ENCODE measurements at places on chromosomes 7 and 10.

- DNase-seq: no peak
Observed at GRCh38 chr10:99788598-99789256, 6.3 kb downstream of the ABCC2 start.

GRCh38 chr7:14759785-14760184 lies 142.8 kb downstream of the DGKB start:
- no peak for DNase-seq

- no peak for DNase-seq
Observed at GRCh38 chr7:97002555-97003261, 2.6 kb upstream of the DLX6 start.

- DNase-seq: no peak
Observed at GRCh38 chr7:25907214-25907613, 244.8 kb upstream of the NFE2L3 start.

GRCh38 chr7:137025469-137026175 lies 157.2 kb downstream of the CHRM2 start:
- DNase-seq: no peak

DNA sequence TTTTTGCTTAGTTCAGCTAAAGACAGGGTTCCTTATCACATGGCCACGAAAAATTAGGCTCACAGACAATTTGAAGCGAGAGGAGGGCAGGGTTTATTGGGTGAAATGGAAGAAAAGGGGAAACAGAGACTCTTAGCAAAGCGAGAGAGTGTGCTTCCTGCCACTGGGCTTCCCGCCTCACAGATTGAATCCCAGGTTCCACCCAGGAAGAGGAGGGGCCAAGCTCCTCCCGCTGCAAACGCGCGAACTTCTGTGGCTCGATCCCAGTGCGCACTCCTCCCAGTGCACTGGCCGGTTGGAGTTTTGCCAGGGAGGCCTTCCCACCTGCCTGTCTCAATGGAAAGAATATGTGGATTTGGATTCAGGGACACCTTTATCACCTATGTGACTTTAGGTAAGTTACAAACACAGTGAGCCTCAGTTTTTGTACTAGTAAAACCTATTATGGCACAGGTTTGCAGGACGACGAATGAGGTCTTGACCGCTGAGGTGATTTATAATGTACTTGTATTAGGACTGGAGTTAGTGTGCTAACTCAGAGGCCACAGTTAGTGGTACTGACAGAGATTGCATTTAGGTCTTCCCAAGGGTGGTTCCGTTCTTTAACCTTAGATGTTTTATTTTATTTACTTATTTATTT lies 48.5 kb upstream of the SP8 start:
- no peak for DNase-seq

GRCh38 chr7:21149809-21150208 lies 278.1 kb upstream of the SP4 start:
- DNase-seq: no peak

- DNase-seq: no peak
Observed at GRCh38 chr7:25256333-25256819, 28.1 kb upstream of the NPVF start.

DNA sequence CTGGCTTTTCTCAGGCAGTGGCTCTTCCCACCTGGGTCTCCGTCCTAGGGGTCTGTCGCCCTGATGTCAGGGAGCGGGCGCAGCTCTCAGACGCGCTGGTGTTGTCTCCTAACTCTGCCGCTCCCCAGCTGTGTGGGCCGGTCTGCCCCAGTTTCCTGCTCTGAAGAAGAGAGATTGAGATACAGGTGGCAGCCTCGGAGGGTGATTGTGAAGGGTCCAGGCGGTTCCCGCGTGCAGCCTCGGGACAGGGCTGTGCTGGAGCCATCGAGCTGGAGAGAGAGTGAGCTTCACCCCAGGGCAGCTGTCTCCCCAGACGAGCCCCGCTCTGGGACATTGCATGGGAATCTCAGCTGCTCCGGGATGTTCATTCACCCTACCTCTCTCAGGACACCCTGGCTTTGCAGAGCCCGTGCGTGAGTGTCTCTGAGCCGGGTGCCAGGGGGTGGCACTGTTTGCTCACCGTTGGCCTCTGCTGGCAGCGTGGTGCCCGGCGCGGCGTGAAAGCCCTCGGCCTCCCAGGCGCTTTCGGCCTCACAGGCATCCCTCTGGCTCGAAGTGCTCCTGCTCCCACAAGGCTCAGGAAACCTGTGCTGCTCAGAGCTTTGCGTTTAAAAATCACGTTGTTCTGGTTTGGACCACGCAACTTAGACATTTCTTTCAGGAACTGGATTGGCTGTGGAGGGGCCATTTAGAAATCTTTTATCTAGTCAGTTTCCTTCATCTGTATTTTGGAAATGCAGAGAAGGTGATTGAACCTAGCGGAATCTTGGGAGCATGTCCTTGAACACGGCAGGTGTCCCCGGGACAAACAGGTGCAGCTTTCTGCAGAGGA lies 33.8 kb upstream of the ZFAND2A start:
- no peak for DNase-seq

- no peak for DNase-seq
Observed at GRCh38 chr7:2621948-2622640, 9.7 kb upstream of the TTYH3 start.

- no peak for DNase-seq
Observed at GRCh38 chr10:74947781-74948401, 121.5 kb downstream of the KAT6B start.

- DNase-seq: no peak
Observed at GRCh38 chr7:88322151-88322550, 15.5 kb upstream of the STEAP4 start.

GRCh38 chr7:81822811-81823210 lies 53.0 kb upstream of the HGF start:
- no peak for DNase-seq

DNA sequence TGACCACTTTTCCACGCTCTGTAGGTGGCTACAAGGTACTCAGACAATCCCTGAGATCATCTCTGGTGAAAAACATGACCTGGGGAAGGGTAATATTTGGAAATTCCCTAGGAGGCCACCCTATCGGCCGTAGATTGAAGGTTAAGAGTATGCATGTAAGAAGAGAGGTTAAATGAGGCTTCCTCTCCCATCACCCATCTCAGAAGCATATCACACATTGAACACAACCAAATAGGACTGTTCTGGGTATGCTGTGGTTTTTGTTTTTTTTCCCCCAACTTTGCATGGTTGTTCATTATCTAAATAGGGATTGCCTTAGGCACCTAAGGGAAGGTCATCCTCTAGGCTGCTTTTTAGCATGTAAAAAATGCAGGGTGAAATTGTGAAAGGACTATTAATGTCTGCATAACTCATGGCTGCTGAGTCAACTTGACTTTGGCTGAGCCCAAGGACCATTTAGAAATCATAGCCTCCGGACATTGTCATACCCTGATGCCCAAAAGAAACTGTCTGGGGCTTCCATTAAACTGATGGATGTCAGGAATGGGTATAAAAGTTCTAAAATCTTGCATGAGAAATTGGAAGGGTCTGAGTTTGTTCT lies 24.7 kb upstream of the ST8SIA6 start:
- no peak for DNase-seq

GRCh38 chr7:92075455-92076158 lies 58.7 kb downstream of the CYP51A1 start:
- DNase-seq: no peak

DNA sequence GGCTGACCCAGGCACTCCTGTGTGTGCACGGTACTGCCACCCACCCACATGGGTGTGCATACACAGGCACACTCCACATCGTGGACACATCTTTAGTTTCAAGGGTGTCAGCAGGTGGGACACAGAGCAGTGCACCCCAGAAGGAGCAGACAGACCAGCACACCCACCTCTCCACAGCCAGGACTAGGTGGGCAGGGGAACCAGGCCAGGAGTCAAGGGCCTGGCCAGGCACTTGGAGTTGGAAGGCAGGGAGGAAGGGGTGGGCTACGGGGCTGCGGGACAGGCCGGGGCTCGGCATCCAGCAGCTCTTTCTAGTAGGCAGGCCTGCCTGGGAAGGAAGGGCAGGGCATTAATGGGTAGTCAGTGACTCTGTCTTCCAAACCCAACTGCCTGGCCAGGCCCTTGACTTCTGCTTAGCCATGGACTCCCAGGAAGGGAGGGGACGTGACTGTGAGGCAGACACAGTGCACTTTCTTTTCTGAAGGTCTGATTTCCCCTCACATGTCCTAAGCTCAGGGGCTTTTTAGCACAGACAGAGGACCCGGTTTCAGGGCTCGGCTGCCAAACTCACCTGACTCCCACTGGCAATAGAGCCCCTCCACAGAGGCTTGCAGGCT lies 14.6 kb downstream of the RASGEF1A start:
- DNase-seq: no peak

DNA sequence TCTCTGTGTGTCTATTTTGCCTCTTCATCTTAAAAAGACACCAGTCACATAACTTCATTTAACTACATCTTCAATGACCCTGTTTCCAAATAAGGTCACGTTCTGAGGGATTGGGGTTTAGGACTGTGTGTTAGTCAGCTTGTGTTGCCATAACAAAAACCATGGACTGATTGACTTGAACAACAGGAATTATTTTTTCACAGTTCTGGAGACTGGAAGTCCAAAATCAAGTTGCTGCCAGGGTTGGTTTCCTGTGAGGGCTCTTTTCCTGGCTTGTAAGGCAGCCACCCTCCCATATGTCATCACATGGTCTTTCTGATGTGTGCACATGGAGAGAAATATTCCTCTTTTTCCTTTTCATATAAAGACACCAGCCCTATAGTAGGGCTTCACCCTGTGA lies 55.3 kb downstream of the REEP3 start:
- DNase-seq: no peak

DNA sequence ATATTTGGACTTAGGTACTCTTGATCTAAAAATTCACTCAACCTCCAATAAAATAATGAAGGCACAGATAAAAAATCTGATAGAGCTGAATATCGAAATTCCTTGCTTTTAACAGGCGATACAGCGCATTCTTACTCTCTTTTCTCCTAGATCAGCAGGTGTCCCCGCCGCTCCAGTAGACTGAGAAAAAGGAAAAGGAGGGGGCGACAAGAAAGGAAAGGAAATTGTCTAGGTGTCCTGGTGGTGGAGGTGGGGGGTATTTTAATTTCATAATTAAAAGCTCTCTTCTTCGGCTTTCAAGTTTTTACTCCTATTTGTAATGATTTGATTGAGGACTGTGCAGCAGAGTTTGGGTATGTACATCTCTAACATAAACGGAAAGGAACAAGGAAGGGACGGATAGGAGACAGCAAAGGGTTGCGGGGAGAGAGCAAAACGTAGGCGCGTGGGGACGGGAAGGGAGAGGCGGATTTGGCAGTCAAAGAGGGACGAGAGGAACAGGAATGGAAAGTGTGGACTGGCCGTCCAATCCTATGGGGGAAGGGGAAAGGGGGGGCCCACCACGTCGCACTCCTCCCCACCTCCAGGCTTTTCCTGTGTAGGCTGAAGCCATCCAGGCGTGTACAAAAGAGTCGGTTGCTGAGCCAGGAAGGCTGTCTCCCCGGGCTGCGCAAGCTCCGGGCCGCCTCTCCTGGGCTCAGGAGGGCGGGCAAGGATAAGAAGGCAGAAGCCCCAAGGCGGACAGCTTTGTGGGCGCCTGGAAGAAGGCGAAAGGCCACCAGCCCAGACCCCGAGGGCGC lies 875 bp upstream of the HECTD2 start:
- peak; percentile 11 for DNase-seq

DNA sequence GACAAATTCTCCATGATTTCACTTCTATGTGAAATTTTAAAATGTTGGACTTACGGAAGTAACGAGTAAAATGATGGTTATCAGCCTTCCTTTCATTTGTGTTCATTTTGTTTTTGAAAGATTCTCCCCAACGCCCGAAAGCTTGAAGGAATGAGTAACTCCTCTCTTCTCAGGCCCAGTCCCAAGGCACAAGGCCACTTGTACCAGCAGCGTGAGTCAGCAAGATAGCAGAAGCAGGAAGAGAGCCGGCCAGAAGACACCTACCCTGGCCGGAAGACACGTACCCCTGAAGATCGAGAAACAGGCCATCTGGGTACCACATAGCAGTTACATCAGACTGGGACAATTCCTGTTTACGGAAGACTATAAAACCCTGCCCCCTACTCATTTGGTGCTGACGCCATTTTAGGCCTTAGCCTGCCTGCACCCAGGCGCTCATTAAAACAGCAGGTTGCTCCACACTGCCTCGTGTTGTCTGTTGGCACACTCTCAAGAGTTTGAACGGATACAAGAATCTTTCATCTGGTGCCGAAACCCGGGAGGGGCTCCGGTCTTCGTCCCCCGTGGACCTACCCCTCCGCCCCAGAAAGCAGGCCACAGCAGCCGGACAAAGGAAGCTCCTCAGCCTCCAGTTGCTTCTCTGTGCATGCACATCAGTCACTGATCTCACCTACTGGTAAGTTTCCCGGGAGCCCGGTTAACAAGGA lies 60.4 kb downstream of the LRRC17 start:
- DNase-seq: no peak

GRCh38 chr10:68096913-68097516 lies 12.3 kb upstream of the MYPN start:
- DNase-seq: no peak

- no peak for DNase-seq
Observed at GRCh38 chr7:11767148-11767547, 64.8 kb downstream of the THSD7A start.

DNA sequence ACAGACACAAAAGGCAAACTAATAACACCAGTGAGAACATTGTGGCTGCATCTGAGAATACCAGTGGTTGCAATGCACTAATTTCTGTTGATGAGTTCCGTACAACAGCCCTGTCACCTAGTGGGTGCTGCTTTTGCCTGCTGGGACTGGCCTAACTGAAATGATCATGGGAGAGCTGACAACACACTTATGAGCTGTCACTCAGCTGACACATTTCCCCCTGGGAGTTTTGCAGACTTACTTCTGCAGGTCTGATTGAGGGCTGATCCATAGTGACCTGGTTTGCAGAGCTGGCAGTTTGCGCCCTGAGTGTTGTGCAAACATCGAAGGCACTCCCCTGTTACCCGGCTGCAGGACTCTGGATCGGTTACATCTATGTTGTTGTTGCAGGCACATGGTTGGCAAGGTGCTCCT lies 60.6 kb upstream of the LAMB1 start:
- DNase-seq: no peak

DNA sequence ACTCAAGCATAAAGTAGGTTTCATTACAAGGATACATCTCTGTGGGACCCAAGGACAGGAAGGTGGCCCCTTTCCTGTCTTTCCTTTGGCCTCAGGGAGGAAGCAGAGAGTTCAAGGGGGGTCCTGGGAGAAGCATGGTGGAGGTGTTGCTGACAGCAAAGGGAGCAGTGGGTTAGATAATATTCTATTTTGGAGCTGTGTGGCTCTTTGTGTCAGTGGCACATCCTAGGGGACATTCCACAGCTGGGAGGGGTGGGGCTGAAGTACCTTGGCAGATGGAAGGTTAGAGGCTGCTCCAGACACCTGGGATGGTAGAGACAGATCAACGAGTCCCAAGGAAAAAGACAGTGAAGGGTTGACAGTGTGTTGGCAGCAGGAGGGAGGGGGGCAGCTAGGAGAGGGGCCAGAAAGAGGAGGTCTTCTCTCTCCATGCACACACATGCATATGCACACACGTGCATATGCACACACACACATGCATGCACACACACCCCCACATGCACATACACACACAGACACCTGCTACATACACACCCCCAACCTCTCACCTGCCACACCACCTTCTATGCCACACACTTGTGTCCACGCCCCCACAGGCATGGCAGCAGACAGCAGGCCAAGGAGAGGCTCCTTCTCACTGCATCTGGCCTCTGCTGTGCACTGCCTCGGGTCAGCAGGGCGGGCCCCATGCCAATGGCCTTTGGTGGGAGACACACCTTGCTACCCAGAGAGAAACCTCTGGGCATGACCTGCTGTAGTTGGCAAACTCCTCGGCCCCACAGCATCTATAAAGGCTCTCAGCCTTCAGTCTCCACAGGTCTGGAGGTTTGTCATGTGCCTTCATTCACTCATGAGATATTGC lies 5.6 kb upstream of the POLD2 start:
- no peak for DNase-seq

GRCh38 chr10:112793202-112793921 lies 156.7 kb upstream of the TCF7L2 start:
- DNase-seq: no peak

Measured in stimulated activated CD8-positive, alpha-beta memory T cell treated with anti-CD3 and anti-CD28 coated beads, Interleukin-12 subunit alpha, Interleukin-12 subunit beta, amount 100 ng/mL, for 1 hour (primary cell).